ENCODE measurements at places on chromosomes 11 and 22.

- DNase-seq: no peak
Measured at GRCh38 chr22:45969414-45969799, 7.6 kb downstream of the WNT7B start.

DNA sequence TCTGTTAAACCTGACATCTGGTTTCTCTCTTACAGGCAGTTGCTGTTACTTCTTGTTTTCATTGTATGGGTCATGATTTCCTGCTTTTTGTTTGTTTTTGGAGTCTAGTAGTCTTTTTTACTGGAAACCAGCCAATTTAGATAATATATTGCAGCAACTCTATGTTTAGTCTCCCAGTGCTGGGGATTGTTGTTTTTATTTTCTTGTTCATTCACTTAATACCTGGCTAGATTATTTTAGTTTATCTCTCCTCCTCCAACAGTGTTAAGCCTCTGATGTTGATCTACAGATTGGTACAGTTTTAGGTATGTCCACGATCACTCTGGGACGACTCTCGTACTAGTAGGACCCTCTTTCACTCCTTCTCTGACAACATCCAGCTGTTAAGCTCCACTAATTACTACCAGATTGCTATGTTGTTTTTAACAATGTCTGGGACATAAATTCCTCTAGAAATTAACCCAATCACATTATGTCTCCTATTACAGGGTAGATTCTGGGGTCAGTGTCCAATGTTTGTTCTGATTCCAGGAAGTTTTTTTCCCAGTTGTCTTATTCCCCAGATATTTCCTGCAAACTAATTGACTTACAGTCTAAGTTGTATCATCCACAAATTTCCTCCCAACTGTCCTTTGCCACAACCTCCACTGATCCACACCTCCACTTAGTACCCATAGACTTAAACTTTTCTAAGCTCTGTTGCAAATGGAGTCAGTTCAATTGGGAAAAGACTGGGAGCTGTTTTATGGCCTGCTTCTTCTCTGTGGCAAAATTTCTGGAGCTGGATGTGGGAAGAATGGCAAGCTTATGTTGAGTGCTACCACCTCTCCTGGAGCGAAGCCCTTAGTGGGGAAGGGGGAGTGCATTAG is 1280.6 kb upstream of the CNTN5 start:
- no peak for DNase-seq

GRCh38 chr11:13721760-13722159 is 53.3 kb downstream of the FAR1 start:
- no peak for DNase-seq

DNA sequence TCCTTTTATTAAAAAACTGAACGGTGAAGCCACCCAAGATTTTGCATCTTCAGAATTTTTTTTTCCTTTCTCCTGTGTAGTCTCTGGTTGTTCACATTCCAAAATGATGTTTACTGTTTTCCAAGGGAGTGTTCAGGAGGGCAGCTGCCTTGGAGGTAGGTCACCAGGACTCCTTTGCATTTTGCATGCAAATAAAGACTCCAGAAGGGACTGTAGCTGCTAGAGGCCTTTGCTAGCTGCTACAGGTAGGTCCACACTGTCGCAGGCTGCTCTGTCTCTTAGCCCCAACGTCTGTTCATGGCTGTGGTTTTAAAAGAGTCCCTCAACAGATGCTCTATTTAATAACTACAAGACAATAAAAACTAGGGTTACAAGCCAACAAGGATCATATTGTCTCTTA is 11.4 kb downstream of the CTSC start:
- no peak for DNase-seq

DNA sequence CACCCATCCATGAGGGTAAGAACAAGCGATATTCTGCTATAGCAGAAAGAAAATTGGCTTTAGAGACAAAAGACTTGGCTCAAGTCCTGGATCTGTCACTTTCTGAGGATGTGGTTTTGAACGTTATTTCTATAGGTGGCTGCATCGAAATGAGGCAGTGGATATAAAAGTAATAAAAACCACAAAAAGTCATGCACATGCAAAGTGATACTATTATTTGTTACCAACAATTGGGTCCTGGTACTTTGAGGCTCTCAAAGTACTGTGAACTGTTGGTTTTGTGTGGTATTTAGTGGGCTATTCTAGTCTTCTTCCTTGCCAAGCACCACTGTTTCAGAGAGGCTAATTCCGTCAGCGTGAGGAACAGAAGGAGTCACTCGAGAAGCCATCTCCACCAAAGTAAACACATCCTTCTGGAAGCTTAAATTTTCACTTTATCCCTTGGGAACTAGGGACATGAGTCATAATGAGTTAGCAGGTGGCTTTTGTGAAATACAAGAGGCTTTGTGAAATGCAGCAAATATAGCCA is 13.1 kb downstream of the UBASH3B start:
- DNase-seq: peak; percentile 91

- DNase-seq: no peak
Measured at GRCh38 chr11:11860103-11860979, 18.6 kb downstream of the USP47 start.

DNA sequence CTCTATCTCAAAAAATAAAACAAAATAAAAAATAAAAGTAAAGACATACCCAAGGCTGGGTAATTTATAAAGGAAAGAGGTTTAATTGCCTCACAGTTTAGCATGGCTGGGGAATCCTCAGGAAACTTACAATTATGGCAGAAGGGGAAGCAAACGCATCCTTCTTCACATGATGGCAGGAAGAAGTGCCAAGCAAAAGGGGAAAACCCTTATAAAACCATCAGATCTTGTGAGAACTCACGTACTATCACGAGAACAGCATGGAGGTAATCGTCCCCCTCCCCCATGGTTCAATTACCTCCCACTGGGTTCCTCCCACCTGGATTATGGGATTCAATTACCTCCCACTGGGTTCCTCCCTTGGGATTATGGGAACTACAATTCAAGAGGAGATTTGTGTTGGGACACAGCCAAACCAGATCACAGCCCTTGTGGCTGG is 8.3 kb upstream of the SSTR3 start:
- no peak for DNase-seq

DNA sequence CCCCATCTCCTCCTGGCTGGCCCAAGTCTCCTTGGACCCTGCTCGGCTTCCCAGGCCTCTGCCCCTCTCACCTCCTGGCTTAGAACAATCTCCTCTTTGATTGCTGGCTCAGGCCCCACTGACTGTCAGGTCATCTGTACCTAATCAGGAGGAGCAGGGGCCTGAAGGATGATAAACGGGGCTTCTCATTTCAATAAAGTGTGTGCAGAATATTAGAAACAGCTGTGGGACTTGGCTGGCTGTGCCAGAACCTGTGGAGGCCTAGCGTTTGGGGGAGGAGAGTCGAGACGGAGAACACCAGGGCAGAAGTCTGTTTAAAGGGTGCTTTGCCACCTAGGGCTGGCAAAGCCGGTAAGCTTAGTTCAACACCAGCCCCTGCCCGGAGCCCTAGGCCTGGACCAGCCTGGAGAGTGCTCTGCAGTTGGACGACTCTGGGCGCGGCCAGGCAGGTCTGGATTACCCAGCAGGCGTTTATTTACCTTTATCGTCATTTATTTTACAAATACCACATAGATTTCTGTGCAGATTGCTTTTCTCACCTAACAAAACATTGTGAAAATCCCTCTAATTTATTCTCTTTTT is 10.1 kb upstream of the VSIG10L2 start:
- DNase-seq: no peak

- DNase-seq: no peak
Measured at GRCh38 chr11:65377036-65377435, 5.4 kb downstream of the SLC25A45 start.

GRCh38 chr11:13286279-13286821 is 8.8 kb downstream of the BMAL1 start:
- DNase-seq: no peak

- no peak for DNase-seq
Measured at GRCh38 chr22:23742505-23743264, 8.2 kb downstream of the ZNF70 start.

DNA sequence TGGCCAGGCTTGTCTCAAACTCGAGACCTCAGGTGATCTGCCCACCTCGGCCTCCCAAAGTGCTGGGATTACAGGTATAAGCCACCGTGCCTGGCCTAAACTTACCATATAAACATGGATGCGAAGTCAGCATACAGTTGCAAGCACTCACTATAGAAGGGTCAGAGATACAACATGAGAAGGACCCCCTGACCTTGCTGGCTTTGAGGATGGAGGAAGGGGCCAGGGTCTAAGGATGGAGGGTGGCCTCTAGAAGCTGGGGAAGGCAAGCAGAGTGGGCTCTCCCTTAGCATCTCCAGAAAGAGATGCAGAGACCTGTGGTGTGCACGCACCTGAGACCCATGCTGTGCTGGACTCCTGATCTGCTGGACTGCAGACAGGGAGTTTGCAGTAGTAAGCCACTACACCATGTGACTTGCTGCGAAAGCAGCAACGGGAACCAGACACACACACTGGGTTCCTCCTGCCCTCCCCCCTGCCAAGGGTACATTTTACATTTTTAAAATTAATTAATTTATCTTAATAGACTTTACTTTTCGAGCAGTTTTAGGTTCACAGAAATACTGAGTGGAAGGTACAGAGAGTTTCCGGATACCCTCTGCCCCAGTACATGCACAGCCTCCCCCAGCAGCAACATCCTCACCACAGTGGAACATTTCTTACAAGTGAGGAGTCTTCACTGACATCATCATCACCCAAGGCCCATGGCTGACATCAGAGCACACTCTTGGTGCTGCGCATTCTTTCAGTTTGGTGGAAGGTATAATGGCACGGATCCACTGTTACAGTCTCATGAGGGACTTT is 170.1 kb upstream of the B3GAT1 start:
- DNase-seq: no peak

DNA sequence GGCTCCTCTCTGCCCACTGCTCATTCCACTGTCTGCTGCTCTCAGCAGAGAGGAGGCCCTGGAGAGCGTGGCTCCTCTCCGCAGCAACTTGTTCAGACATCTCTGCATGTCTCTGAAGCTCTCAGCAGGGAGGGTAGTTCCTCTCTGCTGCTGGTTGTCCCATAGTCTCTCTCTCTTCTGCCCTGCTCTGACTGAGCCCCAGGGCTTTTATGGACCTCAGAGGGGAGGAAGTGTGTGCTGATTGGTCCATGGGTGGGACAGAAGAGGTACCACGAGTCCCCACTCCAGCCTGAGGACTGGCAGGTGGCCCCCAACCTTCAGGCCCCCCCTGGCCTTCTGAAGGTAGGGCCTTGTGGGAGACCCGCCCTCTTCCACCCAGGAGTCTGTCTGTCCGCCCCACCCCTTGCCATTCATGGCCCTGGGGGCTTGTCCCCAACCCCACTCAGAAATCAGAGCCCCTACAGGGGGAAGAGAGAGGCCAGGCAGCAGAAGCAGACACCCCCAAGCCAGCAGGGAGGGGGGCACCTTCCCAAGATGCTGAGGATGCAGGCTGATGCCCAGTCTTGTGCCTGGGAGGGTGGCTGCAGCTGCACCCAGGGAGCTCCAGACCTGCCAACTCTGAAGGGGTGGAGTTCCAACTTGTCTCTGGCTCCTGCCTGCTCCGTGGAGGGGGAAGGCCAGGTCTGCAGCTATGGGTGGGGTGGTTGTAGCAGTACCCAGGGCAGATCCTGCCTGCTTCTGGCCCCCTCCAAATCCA is 35.1 kb downstream of the C11orf91 start:
- no peak for DNase-seq

Data from Jurkat, Clone E6-1 (cell line).